Breast epithelium (tissue), 4 donors: ENCODE measurements at places on chromosomes 7 and 10. TPM values are rescaled to one million over a fixed set of nuclear protein-coding genes. Genes with fewer than 3 reads are reported as not detected.

DNA sequence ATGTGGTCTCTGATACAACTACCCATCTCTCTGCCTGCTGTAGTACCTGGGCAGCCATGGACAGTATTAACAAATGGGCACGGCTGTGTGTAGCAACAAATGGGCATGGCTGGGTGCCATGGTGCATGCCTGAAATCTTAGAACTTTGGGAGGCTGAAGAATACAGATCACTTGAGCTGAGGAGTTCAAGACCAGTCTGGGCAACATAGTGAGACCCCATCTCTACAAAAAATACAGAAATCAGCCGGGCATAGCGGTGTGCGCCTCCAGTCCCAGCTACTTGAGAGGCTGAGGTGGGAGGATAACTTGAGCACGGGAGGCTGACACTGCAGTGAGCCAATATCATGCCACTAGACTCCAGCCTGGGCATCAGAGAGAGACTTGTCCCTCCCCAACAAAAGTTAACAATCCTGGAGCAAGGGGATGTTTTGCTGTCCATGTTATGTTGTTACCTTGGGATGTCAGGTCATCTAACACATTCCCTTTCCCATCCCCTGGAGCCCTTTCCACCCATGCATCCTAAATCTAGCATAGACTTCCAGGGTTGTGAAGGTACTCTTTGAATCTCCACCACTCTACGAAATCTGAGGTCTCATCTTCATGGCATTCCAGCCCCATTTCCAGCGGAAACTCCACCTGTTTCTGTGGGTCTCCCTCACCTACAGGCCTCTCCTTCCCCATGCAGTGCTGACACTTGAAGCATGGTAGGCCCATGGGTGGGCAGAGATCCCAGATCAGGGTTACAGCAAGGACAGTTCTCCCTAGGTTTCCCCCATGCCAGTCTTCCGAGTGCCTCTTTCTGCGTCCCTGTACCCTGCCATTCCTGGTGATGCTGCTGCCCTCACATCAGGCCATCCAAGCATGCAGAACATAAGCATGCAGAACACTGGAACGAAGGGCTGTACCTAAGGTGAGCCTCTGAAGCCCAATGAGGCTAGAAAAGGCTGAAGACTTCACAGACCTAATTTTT lies 13.1 kb downstream of the FXYD4 start:
- no peak overlapping the region for H3K4me3 ChIP-seq
- no peaks in the 10 kb centered on the region for H3K36me3 ChIP-seq
- peak; percentile 44 for DNase-seq
- H3K27ac ChIP-seq, result no peak overlapping the region
- no peaks in the 10 kb centered on the region for H3K4me1 ChIP-seq

- peak overlapping the region; percentile 33 for H3K27ac ChIP-seq
- no peak overlapping the region for H3K4me3 ChIP-seq
- peak; percentile 60 for DNase-seq
- no peaks in the 10 kb centered on the region for H3K36me3 ChIP-seq
- H3K27me3 ChIP-seq, result no peaks in the 10 kb centered on the region
Measured at GRCh38 chr7:140326116-140326928, 72.0 kb downstream of the SLC37A3 start.

- H3K4me1 ChIP-seq, result no peaks in the 10 kb centered on the region
- no peaks in the 10 kb centered on the region for H3K36me3 ChIP-seq
- no peak overlapping the region for H3K4me3 ChIP-seq
- no peaks in the 10 kb centered on the region for H3K27me3 ChIP-seq
Measured at GRCh38 chr7:25009257-25009656, 29.3 kb upstream of the OSBPL3 start.

DNA sequence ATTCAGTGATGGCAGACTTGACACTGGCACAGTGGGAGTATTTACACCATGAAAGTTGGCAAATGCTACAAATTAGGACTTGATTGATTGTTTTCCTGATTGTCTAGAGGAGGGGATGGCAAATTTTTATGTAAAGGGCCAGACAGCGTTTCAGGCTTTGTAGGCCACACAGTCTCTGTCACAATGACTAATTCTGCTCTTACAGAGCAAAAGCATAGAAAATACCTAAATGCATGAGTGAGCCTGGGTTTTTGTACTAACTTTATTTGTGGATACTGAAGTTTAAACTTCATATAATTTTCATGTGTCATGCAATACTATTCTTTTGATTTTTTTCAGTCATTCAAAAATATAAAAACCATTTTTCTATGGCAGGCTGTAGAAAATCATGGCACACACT lies 9.0 kb upstream of the ARMS2 start:
- H3K4me3 ChIP-seq, result no peak overlapping the region
- no peak overlapping the region for H3K27ac ChIP-seq
- no peaks in the 10 kb centered on the region for H3K36me3 ChIP-seq
- H3K27me3 ChIP-seq, result no peaks in the 10 kb centered on the region
- no peaks in the 10 kb centered on the region for H3K4me1 ChIP-seq

- H3K36me3 ChIP-seq, result no peaks in the 10 kb centered on the region
- no peak for DNase-seq
- no peak overlapping the region for H3K4me3 ChIP-seq
- H3K4me1 ChIP-seq, result no peaks in the 10 kb centered on the region
- H3K27ac ChIP-seq, result no peak overlapping the region
Measured at GRCh38 chr7:26458466-26459145, 166.9 kb downstream of the SNX10 start.

The USP54 gene
- 18.2 TPM for total RNA-seq

DNA sequence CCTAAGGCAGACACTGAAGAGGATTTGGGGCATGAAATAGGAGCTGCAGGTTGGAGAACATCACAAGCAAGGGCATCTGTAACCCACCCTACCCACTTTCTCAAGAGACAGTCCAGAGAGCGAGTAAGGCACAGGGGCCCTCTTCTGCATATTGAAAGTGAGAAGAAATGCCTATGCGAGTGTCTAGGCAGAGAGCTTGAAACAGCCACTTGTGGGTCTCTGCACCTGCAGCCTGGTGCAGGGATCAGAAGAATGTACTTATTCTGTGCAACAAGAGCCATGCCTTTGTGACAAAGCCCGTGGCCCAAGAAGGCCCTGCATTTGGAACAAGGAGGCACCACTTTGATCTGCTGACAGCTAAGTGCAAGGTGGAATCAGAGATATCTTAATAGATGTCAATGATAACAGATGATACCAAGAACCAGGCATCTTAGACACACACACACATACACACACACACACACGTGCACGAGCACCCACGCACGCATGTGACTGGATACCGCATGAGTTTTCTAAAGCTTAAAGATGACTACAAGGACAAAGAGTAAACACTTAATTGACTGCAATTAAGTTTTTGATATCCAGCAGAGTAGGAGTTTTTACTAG lies 89.3 kb downstream of the NPSR1 start:
- no peaks in the 10 kb centered on the region for H3K27me3 ChIP-seq
- no peak overlapping the region for H3K4me3 ChIP-seq
- no peaks in the 10 kb centered on the region for H3K36me3 ChIP-seq
- no peak overlapping the region for H3K27ac ChIP-seq
- DNase-seq, result no peak

GRCh38 chr7:4754433-4755010 lies 20.9 kb upstream of the AP5Z1 start:
- H3K36me3 ChIP-seq, result peaks cover 3% of the 10 kb centered on the region
- H3K27ac ChIP-seq, result no peak overlapping the region
- DNase-seq, result no peak
- H3K27me3 ChIP-seq, result no peaks in the 10 kb centered on the region
- H3K4me3 ChIP-seq, result no peak overlapping the region

DNA sequence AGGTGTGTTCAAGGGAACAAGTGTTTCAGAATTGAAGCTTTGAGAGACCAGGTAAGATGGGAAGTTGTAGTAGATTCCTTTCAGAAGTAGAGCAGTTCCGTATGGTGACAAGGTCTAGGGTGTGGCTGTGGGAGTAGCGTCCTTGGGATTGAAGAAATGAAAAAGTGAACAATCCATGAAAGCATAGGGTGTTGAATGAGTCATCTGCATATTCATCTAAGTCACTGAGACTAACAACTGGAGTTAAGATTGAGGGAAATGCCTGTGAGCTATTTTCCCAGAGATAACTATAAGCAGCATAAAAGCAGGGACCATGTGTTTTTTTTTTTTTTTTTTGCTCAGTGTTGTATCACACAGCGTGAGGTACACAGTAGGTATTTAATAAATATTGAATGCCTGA lies 134.8 kb downstream of the PHTF2 start:
- no peaks in the 10 kb centered on the region for H3K36me3 ChIP-seq
- H3K27ac ChIP-seq, result no peak overlapping the region
- no peak for DNase-seq
- no peak overlapping the region for H3K4me3 ChIP-seq
- H3K27me3 ChIP-seq, result no peaks in the 10 kb centered on the region
- H3K4me1 ChIP-seq, result no peaks in the 10 kb centered on the region

DNA sequence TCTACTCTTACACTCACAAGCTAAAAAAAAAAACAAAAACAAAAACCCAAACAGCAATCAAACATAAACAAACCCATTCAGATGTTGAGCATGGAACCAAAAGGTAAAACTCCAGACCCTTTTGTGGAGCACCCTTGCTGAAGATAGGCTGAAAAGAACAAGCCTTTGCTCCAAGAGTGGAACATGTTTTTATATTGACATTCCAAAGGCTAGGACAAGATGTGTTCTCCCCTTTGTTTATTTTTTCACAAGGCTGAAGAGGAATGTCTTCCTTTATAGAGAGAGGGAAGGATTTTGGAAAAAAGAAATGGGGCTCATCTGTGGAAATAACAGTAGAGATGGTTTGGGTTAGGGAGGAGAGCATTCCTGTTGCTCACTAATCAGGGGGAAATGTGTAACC lies 87.2 kb upstream of the ELMO1 start:
- no peak overlapping the region for H3K27ac ChIP-seq
- H3K4me3 ChIP-seq, result no peak overlapping the region
- no peak for DNase-seq
- no peaks in the 10 kb centered on the region for H3K36me3 ChIP-seq
- no peaks in the 10 kb centered on the region for H3K4me1 ChIP-seq
- no peaks in the 10 kb centered on the region for H3K27me3 ChIP-seq

The GJD4 gene
- total RNA-seq, result not detected

DNA sequence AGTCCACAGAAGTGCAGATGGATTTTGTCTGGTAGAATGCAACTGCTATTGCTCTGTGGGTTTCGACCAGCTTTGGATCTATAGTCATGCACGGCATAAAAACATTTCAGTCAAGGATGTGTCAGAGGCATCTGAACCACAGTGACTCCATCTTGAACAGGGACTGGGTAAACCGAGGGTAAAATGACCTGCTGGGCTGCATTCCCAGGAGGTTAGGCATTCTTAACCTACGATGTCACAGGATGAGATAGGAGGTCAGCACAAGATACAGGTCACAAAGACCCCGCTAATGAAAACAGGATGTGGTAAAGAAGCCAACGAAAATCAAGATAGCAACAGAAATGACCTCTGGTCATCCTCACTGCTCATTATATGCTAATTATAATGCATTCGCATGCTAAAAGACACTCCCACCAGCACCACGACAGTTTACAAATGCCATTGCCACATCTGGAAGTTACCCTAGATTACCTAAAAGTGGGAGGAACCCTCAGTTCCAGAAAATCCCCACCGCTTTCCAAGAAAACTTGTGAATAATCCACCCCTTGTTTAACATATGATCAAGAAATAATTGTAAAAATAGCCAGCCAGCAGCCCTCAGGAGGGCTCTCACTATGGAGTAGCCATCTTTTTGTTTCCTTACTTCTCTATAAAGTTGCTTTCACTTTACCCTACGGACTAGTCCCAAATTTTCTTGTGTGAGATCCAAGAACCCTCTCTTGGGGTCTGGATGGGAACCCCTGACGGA lies 50.7 kb upstream of the CPXM2 start:
- H3K27ac ChIP-seq, result no peak overlapping the region
- no peak overlapping the region for H3K4me3 ChIP-seq
- H3K36me3 ChIP-seq, result no peaks in the 10 kb centered on the region
- H3K4me1 ChIP-seq, result no peaks in the 10 kb centered on the region

The ZNF117 gene
- total RNA-seq, result 37.4 TPM

- no peaks in the 10 kb centered on the region for H3K27me3 ChIP-seq
- no peak overlapping the region for H3K27ac ChIP-seq
- no peak overlapping the region for H3K4me3 ChIP-seq
- no peaks in the 10 kb centered on the region for H3K36me3 ChIP-seq
Measured at GRCh38 chr10:17047908-17048307, 81.7 kb downstream of the CUBN start.

- no peak for DNase-seq
- no peaks in the 10 kb centered on the region for H3K4me1 ChIP-seq
- H3K27me3 ChIP-seq, result no peaks in the 10 kb centered on the region
- H3K27ac ChIP-seq, result peak overlapping the region; percentile 96
- peak overlapping the region; percentile 87 for H3K4me3 ChIP-seq
Measured at GRCh38 chr7:56105508-56105907, 768 bp downstream of the CHCHD2 start.

DNA sequence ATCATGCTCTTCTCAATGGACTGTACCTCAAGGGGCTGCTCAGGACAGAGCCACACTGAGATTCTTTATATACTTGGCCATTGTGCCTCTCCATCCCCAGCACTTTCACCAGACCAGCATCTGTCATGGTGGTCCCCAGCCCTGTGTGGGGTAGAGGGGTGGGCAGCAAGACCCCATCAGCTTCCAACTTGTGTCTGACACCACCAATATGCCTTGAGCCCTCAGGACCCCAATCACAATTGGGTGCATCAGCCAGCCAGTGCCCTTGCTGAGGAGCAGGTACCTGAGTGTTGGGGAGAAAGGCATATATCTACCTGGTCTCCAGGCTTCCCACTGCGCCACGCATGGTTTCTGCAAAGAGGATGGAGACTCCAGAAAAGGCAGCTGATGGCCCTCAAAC lies 56.3 kb downstream of the GRID1 start:
- no peak overlapping the region for H3K4me3 ChIP-seq
- H3K4me1 ChIP-seq, result no peaks in the 10 kb centered on the region
- no peak overlapping the region for H3K27ac ChIP-seq
- no peaks in the 10 kb centered on the region for H3K27me3 ChIP-seq

- no peak overlapping the region for H3K4me3 ChIP-seq
- no peak for DNase-seq
- H3K36me3 ChIP-seq, result no peaks in the 10 kb centered on the region
- H3K4me1 ChIP-seq, result no peaks in the 10 kb centered on the region
- H3K27me3 ChIP-seq, result no peaks in the 10 kb centered on the region
- H3K27ac ChIP-seq, result no peak overlapping the region
Measured at GRCh38 chr10:22816298-22816653, 101.9 kb upstream of the PIP4K2A start.

The SPRN gene
- 0.33 TPM for total RNA-seq

DNA sequence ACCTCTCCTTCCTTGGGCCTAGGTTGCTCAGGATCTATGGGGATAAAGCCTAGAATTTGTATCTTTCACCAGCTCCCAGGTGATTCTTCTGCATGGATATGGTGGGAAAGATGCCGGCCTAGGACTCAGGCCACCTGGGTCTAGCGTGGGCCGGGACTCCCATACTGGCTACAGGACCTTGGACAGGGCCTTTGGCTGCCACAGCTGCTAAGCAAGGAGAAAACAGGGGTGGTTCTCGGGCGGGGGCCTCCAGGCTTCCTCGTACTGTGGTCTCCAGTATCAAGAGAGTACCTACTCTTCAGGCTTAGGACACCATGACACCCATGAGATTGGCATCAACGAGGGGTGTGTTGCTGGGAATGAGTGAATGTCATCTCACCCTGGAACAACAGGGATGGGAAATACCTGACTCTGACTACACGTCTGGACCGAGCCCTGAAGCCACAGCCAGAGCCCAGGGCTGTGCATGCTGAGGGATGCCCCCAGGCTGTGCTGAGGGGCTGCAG lies 120.3 kb upstream of the ADAM12 start:
- H3K36me3 ChIP-seq, result no peaks in the 10 kb centered on the region
- H3K27ac ChIP-seq, result no peak overlapping the region
- no peaks in the 10 kb centered on the region for H3K27me3 ChIP-seq
- no peak for DNase-seq
